ENCODE measurements at places on chromosomes 2 and 18.

- no peak for DNase-seq
- H3K27me3 ChIP-seq, result no peaks in the 10 kb centered on the region
- H3K4me3 ChIP-seq, result no peak overlapping the region
Observed at GRCh38 chr2:18399601-18400000, 160.9 kb downstream of the RDH14 start.

DNA sequence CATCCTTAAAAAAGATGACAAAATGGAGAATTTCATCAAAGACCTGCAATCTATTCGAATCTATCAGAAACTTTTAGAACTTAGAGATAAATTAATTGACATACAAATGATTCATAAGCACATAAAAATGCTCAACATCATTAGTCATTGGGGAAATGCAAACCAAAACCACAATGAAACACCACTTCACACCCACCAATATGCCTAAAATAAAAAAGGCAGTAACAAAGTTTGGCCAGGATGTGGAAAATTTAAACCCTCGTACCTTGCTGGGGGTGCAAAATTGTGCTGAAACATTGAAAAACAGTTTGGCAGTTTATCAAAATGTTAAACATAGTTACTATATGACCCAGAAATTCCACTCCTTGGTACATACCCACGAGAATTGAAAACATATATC lies 11.5 kb upstream of the EIF2AK3 start:
- H3K27me3 ChIP-seq, result no peaks in the 10 kb centered on the region
- DNase-seq, result no peak
- no peak overlapping the region for H3K27ac ChIP-seq
- no peaks in the 10 kb centered on the region for H3K36me3 ChIP-seq
- H3K4me3 ChIP-seq, result no peak overlapping the region
- H3K4me1 ChIP-seq, result no peaks in the 10 kb centered on the region

- no peaks in the 10 kb centered on the region for H3K27me3 ChIP-seq
- no peaks in the 10 kb centered on the region for H3K4me1 ChIP-seq
- no peak overlapping the region for H3K4me3 ChIP-seq
- no peaks in the 10 kb centered on the region for H3K36me3 ChIP-seq
Observed at GRCh38 chr2:155498106-155498505, 799.6 kb downstream of the KCNJ3 start.

GRCh38 chr2:14189929-14190328 lies 442.6 kb upstream of the LRATD1 start:
- no peaks in the 10 kb centered on the region for H3K4me1 ChIP-seq
- no peak overlapping the region for H3K27ac ChIP-seq
- no peak overlapping the region for H3K4me3 ChIP-seq
- H3K36me3 ChIP-seq, result no peaks in the 10 kb centered on the region
- no peaks in the 10 kb centered on the region for H3K27me3 ChIP-seq

DNA sequence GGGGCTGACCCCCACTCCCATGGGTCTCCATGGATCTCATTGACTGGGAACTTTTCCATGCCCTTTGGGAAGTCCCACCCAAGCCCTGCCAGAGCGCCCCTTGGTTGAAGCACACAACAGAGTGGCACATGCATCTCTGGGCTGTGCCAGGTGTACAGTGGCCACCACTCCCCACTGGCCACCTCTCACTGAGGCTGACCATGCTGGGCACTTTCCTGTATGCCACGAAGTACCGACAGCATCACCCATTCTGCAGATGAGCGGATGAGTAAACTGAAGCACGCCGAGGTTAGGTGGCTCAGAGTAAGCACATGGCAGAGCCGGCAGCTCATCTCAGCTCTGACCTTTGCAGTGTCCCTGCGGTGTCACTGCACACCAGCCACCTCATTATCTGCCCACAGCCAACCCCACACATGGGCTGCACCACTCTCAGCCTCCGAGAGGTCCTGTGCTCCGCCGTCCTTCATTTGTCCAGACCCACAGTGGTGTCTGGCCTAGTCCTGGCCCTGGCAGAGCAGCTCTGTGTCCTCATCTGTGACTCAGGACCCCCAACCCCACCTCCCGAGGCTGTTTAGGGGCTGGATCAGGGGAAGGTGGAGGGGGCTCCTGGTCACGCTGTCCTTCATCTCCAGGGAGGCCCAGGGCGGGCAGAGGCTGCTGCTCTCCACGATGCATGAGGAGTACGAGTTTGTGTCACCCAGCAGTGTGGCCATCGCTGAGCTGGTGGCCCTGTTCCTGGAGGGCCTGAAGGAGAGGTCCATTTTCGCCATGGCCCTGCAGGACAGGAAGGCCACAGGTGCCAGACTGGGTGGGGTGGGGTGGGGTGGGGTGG lies 18.0 kb upstream of the GPR17 start:
- DNase-seq, result no peak
- H3K36me3 ChIP-seq, result no peaks in the 10 kb centered on the region
- no peak overlapping the region for H3K4me3 ChIP-seq
- H3K27ac ChIP-seq, result no peak overlapping the region
- H3K4me1 ChIP-seq, result peaks cover 10% of the 10 kb centered on the region

DNA sequence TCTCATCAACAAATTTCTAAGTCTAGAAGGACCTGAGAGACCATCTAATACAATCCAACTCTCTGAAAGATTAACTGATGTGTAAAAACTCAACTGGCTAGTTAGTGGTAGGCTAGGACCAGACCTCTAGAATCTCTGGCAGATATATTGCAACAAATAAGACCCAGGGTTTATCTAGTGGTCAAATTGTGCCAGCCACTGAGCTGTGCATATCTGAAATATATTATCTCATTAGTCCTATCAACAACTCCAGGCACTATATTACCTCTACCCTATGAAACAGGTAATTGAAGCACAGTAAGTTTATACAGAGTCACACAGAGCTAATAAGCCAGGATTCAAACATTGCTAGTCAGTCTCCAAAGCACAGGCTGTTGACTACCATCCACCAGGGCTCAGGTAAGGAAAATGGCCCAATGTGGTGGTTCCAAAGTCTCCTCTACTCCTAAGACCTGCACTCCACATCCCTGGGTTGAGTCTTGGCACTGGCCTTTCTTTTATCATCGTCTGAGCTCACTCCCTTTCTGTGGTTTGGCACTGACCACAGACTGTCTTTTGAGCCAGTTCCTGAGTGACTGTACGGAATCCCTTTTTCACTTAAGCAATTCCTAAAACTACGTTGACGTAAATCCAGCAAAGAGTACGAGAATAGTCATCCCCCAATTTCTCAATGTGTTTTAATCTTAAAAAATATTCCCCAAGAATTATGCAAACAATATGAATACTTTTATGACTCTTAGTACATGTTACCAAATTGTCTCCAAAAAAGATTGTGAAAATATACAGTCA lies 11.9 kb upstream of the PID1 start:
- no peak overlapping the region for H3K4me3 ChIP-seq
- H3K27ac ChIP-seq, result peak overlapping the region; percentile 4
- peak; percentile 89 for DNase-seq
- no peaks in the 10 kb centered on the region for H3K4me1 ChIP-seq
- H3K36me3 ChIP-seq, result no peaks in the 10 kb centered on the region

- peaks cover 3% of the 10 kb centered on the region for H3K36me3 ChIP-seq
- no peak overlapping the region for H3K4me3 ChIP-seq
- no peak overlapping the region for H3K27ac ChIP-seq
Observed at GRCh38 chr2:157722580-157723234, 94.0 kb upstream of the ACVR1C start.

DNA sequence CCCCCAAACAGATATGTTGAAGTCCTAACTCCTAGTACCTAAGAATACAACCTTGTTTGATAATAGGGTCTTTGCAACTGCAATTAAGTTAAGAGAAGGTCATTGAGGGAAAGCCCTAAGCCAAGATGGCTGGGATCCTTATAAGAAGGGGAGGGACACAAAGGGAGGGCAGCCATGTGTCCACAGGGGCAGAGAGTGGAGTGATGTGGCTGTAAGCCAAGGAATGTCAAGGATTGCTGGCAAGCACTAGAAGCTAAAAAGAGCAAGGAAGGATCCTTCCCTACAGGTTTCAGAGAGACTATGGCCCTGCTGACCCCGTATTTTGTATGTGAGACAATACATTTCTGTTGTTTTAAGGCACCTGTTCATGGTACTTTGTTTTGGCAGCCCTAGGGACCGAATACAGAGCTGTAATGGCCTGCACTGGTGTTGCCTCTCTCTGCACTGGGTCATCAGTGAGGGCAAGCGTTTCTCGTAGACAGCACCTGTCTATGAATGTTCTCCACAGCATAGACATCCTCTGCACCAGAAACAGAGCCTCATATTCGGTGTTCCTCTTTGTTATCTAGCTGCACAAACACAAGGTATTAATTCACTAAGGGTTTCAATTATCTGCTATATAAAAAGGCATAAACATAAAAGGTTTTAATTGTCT lies 75.4 kb upstream of the AQP4 start:
- no peak overlapping the region for H3K27ac ChIP-seq
- no peaks in the 10 kb centered on the region for H3K27me3 ChIP-seq
- no peaks in the 10 kb centered on the region for H3K4me1 ChIP-seq

DNA sequence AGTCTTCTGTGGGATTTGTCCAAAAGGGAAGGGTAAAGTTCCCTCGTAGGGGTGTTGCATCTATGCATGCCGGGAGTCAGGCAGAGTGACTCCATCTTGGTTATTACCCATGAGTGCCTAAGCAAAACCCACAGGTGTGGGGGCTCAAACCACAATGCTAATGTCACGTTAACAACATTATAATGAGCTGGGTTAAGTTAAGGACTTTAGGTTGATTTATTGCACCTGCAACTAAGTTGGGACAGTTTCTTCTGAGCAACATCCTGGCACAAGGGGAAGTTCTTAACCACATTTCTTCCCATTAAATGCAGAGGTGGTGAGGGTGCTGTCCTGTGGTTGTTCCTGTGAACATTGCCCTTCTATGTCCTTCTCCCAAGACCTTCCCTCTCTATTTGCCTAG lies 1596.8 kb upstream of the SLC39A10 start:
- no peak overlapping the region for H3K4me3 ChIP-seq
- no peak overlapping the region for H3K27ac ChIP-seq
- H3K36me3 ChIP-seq, result no peaks in the 10 kb centered on the region
- DNase-seq, result no peak
- no peaks in the 10 kb centered on the region for H3K4me1 ChIP-seq

- no peaks in the 10 kb centered on the region for H3K4me1 ChIP-seq
- no peaks in the 10 kb centered on the region for H3K27me3 ChIP-seq
- no peak overlapping the region for H3K27ac ChIP-seq
- H3K4me3 ChIP-seq, result no peak overlapping the region
- H3K36me3 ChIP-seq, result peaks cover 96% of the 10 kb centered on the region
Observed at GRCh38 chr18:79718126-79718525, 38.5 kb downstream of the CTDP1 start.

GRCh38 chr2:55776479-55776878 lies 82.8 kb upstream of the PNPT1 start:
- no peak overlapping the region for H3K27ac ChIP-seq
- no peaks in the 10 kb centered on the region for H3K4me1 ChIP-seq
- H3K27me3 ChIP-seq, result no peaks in the 10 kb centered on the region
- no peaks in the 10 kb centered on the region for H3K36me3 ChIP-seq

All from ascending aorta (tissue), 2 donors.